Transverse colon (tissue), 4 donors: ENCODE measurements at places on chromosomes 16 and 17.

- peaks cover 37% of the 10 kb centered on the region for H3K4me1 ChIP-seq
- DNase-seq: peak; percentile 55
- H3K27ac ChIP-seq: peak overlapping the region; percentile 48
- no peaks in the 10 kb centered on the region for H3K27me3 ChIP-seq
- H3K4me3 ChIP-seq: no peak overlapping the region
These were observed 55.6 kb downstream of the BAIAP2 start for GRCh38 chr17:81090361-81091136.

GRCh38 chr17:7850701-7851437 is 4.0 kb upstream of the TMEM88 start:
- H3K36me3 ChIP-seq: peaks cover 3% of the 10 kb centered on the region
- no peaks in the 10 kb centered on the region for H3K27me3 ChIP-seq
- H3K27ac ChIP-seq: peak overlapping the region; percentile 40
- DNase-seq: no peak
- no peak overlapping the region for H3K4me3 ChIP-seq
- H3K4me1 ChIP-seq: peaks cover 19% of the 10 kb centered on the region

DNA sequence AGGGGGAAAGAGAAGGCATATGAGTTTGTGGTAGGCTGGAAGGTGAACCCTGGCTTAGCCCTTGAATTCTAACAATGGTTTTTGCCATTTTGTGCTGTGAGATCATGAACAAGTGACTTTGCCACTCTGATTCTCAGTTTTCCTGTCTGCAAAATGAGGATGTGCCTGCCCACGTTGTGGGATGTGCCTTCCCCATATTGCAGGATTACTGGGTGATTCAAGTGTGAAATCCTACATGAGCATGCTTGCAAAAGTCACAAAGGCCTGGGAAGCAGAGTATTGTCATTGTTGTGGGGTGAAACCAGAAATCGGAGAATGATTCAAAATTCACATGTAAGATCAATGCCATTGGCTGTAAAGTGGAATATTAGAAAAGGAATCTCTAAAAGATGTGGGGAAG is 28.6 kb upstream of the TVP23A start:
- no peaks in the 10 kb centered on the region for H3K4me1 ChIP-seq
- no peak for DNase-seq
- no peak overlapping the region for H3K4me3 ChIP-seq
- H3K27me3 ChIP-seq: no peaks in the 10 kb centered on the region
- no peaks in the 10 kb centered on the region for H3K36me3 ChIP-seq
- peak overlapping the region; percentile 40 for H3K27ac ChIP-seq

DNA sequence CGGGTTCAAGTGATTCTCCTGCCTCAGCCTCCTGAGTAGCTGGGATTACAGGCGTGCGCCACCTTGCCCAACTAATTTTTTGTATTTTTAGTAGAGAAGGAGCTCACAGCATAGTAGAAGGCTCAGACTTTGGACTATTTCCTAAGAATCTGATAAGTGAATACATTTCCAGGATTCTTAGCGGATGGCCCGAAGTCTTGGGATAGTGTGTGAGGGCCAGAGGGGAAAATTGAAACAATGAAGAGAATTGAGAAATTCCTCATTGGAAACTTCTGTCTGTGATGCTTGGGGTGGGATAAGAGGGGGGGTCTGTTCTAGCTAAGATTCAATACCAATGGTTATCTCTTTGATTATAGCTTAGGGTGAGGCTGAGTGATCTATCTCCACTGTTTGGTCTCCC is 183.3 kb downstream of the MSI2 start:
- H3K4me1 ChIP-seq: peaks cover 21% of the 10 kb centered on the region
- no peaks in the 10 kb centered on the region for H3K36me3 ChIP-seq
- DNase-seq: no peak
- H3K27ac ChIP-seq: no peak overlapping the region

GRCh38 chr16:29686740-29687332 is 7.9 kb downstream of the QPRT start:
- no peaks in the 10 kb centered on the region for H3K4me1 ChIP-seq
- no peak overlapping the region for H3K27ac ChIP-seq
- no peaks in the 10 kb centered on the region for H3K36me3 ChIP-seq
- H3K4me3 ChIP-seq: no peak overlapping the region
- H3K27me3 ChIP-seq: no peaks in the 10 kb centered on the region
- DNase-seq: no peak

DNA sequence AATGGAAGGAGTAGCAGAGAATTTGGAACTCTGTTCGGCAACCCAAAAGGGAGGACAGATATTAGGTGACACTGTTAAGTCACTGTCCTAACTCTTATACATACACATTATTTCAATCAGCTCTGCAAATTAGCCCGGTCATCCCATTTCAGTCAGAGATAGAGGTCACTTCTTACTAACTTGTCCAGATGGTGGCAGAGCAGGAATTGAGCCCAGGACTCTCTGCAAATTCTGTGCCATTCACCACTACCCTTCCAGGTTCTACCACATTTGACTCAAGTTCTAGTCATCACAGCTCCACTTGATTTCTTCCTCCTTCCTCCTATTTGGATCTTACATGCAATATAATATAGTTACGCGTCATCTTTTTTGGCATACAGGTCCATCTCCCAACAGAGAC is 35.9 kb upstream of the NUDT7 start:
- no peak overlapping the region for H3K4me3 ChIP-seq
- no peak overlapping the region for H3K27ac ChIP-seq
- no peaks in the 10 kb centered on the region for H3K36me3 ChIP-seq
- H3K27me3 ChIP-seq: peaks cover 1% of the 10 kb centered on the region
- H3K4me1 ChIP-seq: no peaks in the 10 kb centered on the region

GRCh38 chr16:57607676-57608461 is 20.6 kb upstream of the ADGRG1 start:
- no peak overlapping the region for H3K4me3 ChIP-seq
- no peak overlapping the region for H3K27ac ChIP-seq
- H3K36me3 ChIP-seq: no peaks in the 10 kb centered on the region
- H3K27me3 ChIP-seq: peaks cover 2% of the 10 kb centered on the region
- DNase-seq: no peak

DNA sequence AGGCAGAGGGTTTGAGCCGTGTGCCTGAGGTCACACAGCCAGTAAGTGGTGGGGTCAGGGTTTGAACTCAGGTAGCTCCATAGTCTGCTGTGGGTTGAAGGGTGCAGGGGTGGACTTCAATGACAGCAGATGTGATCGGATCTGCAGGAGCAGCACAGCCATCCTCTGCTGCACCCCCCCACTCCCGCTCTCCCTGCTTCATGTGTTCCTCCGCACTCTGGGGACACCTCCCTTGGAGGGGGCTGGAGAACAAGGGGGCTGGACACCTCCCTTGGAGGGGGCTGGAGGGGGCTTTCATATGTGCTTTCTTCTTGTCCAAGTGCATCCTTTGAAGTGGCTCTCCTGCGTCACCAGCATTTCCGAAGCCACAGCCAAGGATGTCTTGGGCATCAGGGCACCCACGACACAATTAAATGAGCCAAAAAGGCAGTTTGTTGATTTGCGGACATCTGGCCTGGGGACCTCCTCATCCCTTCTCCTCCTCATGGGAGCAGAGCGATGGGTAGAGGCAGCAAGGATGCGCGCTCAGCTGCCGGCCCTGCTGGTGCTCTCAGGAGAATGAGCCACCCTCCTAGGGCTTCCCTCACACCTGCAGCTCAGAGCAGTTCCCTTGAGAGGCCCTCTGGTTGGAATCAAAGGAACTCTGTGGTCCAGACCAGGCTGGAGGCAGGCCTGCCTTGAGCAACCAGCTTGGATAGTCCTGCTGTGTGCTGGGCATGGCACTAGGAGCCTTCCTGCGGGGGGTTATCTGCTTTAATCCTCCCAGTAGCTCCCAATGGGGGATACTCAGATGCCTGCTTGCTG is 26.2 kb downstream of the WSCD1 start:
- H3K4me3 ChIP-seq: no peak overlapping the region
- no peaks in the 10 kb centered on the region for H3K4me1 ChIP-seq
- DNase-seq: no peak
- H3K36me3 ChIP-seq: no peaks in the 10 kb centered on the region

DNA sequence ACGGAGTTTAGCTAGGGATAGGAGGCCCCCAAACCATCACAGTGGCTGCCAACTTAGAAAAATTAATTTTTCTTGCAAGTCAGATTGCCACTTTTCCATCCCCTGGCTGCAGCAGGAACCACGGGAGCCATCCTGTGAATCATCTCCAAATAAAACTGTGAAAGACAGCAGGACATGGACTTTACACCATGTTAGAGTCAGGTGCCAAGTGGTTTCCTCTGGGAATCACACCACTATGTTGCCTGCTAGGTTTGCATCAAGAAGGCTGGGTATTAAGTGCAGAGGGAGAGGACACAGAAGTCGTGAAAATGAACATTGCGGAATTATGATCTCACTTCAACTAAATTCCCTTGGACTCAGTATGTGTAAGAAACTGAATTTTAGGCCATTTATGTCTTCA is 471.3 kb upstream of the GOT2 start:
- no peaks in the 10 kb centered on the region for H3K27me3 ChIP-seq
- DNase-seq: no peak
- H3K36me3 ChIP-seq: no peaks in the 10 kb centered on the region
- no peak overlapping the region for H3K4me3 ChIP-seq
- no peak overlapping the region for H3K27ac ChIP-seq

DNA sequence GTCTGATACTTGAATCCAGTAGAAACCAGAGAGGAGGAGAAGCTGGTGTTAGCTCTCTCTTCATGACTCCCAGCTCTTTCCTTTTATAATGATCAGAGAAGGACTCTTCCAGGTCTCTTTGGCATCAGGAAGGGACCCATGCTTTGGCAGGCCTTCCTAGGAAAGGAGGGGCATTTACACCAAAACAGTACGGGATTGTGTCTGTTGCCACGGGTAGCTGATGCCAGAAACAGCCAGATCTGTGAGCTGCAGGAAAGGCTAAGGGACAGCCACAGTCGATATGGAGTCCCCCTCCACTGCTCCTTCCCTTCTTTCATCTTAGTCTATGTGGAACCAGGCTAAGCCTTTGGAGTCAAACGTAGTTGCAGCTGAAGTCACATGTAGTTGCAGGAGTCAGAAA is 9.3 kb downstream of the CEP295NL start:
- DNase-seq: no peak
- no peak overlapping the region for H3K4me3 ChIP-seq
- H3K4me1 ChIP-seq: peaks cover 80% of the 10 kb centered on the region
- H3K36me3 ChIP-seq: no peaks in the 10 kb centered on the region
- no peaks in the 10 kb centered on the region for H3K27me3 ChIP-seq

GRCh38 chr16:63998-64913 is 8.2 kb downstream of the RHBDF1 start:
- H3K27me3 ChIP-seq: no peaks in the 10 kb centered on the region
- peaks cover 3% of the 10 kb centered on the region for H3K4me1 ChIP-seq
- no peak overlapping the region for H3K4me3 ChIP-seq
- H3K36me3 ChIP-seq: no peaks in the 10 kb centered on the region

GRCh38 chr16:74700116-74700437 is 585 bp downstream of the MLKL start:
- H3K36me3 ChIP-seq: no peaks in the 10 kb centered on the region
- H3K4me3 ChIP-seq: peak overlapping the region; percentile 86
- no peaks in the 10 kb centered on the region for H3K27me3 ChIP-seq
- H3K4me1 ChIP-seq: no peaks in the 10 kb centered on the region
- H3K27ac ChIP-seq: peak overlapping the region; percentile 91

- no peak overlapping the region for H3K4me3 ChIP-seq
- H3K27me3 ChIP-seq: peaks cover 28% of the 10 kb centered on the region
- DNase-seq: no peak
- H3K27ac ChIP-seq: no peak overlapping the region
- H3K36me3 ChIP-seq: no peaks in the 10 kb centered on the region
These were observed 19.8 kb downstream of the FMNL1 start for GRCh38 chr17:45241328-45242028.

GRCh38 chr16:4115949-4116318 is 308 bp downstream of the ADCY9 start:
- no peaks in the 10 kb centered on the region for H3K27me3 ChIP-seq
- H3K4me1 ChIP-seq: peaks cover 53% of the 10 kb centered on the region
- peak overlapping the region; percentile 74 for H3K4me3 ChIP-seq
- no peaks in the 10 kb centered on the region for H3K36me3 ChIP-seq
- DNase-seq: no peak

- no peak overlapping the region for H3K4me3 ChIP-seq
- no peak for DNase-seq
- H3K4me1 ChIP-seq: peaks cover 25% of the 10 kb centered on the region
- H3K27ac ChIP-seq: peak overlapping the region; percentile 8
These were observed 3.6 kb upstream of the SLC16A5 start for GRCh38 chr17:75084039-75084660.

- H3K4me3 ChIP-seq: no peak overlapping the region
- no peaks in the 10 kb centered on the region for H3K27me3 ChIP-seq
- no peaks in the 10 kb centered on the region for H3K4me1 ChIP-seq
- no peaks in the 10 kb centered on the region for H3K36me3 ChIP-seq
These were observed 240.6 kb upstream of the ZFHX3 start for GRCh38 chr16:73288520-73288919.

GRCh38 chr17:13953841-13954240 is 115.5 kb upstream of the COX10 start:
- no peak overlapping the region for H3K4me3 ChIP-seq
- no peak for DNase-seq
- no peak overlapping the region for H3K27ac ChIP-seq
- H3K27me3 ChIP-seq: no peaks in the 10 kb centered on the region

- H3K27ac ChIP-seq: peak overlapping the region; percentile 92
- no peaks in the 10 kb centered on the region for H3K27me3 ChIP-seq
- H3K4me3 ChIP-seq: no peak overlapping the region
- peaks cover 45% of the 10 kb centered on the region for H3K4me1 ChIP-seq
- H3K36me3 ChIP-seq: no peaks in the 10 kb centered on the region
These were observed 4.2 kb downstream of the ATP2A3 start for GRCh38 chr17:3959921-3960601.

- H3K4me1 ChIP-seq: peaks cover 4% of the 10 kb centered on the region
- no peaks in the 10 kb centered on the region for H3K27me3 ChIP-seq
- H3K27ac ChIP-seq: no peak overlapping the region
- H3K36me3 ChIP-seq: peaks cover 51% of the 10 kb centered on the region
These were observed 4.8 kb upstream of the ADAT1 start for GRCh38 chr16:75627851-75628250.

GRCh38 chr17:40341808-40342503 is 22.6 kb downstream of the GJD3 start:
- no peaks in the 10 kb centered on the region for H3K27me3 ChIP-seq
- H3K4me1 ChIP-seq: peaks cover 71% of the 10 kb centered on the region
- DNase-seq: peak; percentile 86

GRCh38 chr17:60455378-60455777 is 33.1 kb downstream of the CHCT1 start:
- H3K27ac ChIP-seq: no peak overlapping the region
- H3K4me3 ChIP-seq: no peak overlapping the region
- no peaks in the 10 kb centered on the region for H3K36me3 ChIP-seq
- H3K27me3 ChIP-seq: no peaks in the 10 kb centered on the region

DNA sequence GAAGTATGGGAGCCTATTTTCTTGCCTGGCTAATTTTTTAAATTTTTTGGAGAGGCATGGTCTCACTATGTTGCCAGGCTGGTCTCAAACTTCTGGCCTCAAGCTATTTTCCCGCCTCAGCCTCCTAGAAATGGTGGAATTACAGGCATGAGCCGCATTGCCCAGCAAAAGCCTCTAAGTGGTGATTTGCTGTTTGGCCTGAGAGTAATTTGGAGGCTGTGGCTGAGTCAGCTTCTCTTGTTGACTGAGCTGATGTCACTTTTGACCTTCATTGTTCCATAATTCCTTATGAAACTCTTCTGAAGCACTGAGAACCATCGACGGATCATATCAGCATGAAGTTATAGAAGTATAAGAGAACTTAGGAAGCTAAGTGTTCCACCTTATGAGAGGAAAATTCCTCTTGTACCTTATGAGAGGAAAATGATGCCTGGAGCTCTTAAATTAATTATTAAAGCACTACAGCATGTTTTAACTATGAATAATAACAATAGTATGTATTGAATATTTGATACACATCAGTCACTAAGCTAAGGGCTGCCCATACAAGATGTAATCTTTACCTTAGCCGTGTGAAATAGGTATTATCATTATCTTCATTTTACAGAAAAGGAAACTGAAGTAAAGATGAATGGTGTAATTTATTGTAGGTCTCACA is 220.8 kb upstream of the MON1B start:
- H3K36me3 ChIP-seq: no peaks in the 10 kb centered on the region
- H3K27me3 ChIP-seq: no peaks in the 10 kb centered on the region
- H3K4me3 ChIP-seq: no peak overlapping the region
- H3K27ac ChIP-seq: no peak overlapping the region
- DNase-seq: no peak
- no peaks in the 10 kb centered on the region for H3K4me1 ChIP-seq
